Stimulated activated CD8-positive, alpha-beta memory T cell treated with anti-CD3 and anti-CD28 coated beads, Interleukin-2, amount 100 ng/mL, for 48 hours (primary cell): ENCODE measurements at places on chromosomes 16 and 17.

DNA sequence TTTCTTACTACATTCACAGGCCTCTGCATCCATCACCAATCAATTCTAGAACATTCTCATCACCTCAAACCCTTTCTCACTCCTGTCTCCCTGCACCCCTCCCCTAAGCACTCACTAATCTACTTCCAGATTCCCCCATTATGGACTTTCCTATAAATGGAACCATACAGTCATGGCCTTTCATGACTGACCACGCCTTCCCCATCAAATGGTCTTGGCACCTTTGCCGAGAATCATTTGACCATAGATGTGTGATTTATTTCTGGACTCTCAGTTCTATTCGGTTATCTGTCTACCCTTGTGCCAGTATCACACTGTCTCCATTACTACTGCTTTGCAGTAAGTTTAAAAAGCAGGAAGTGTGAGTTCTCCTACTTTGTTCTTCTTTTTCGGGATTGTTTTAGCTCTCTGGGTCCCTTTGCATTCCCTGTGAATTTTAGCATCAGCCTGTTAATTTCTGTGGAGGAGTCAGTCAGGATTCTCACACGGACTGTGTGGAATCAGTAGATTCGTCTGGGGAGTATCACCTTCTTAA is 27.5 kb downstream of the GTF3C1 start:
- DNase-seq, result no peak

GRCh38 chr16:17038415-17038814 is 432.3 kb downstream of the XYLT1 start:
- no peak for DNase-seq

DNA sequence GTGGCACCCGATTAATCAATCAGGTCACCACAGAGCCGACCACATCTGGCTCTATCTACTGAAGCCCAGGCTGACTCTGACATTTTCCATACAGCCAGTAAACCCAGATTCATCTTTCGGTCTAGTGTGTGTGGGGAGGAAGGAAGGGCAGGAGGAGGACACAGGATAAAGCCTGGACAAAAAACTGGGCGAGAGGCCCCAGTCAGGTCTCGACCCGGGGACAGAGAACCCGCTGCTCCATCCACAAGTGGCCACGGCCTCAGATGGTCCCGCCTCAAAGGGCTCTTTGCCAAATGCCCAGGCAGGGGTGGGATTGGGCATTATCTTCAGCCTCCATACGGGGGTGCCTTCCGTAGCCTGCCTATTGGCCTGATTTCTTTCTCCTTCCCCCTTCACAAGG is 7.8 kb downstream of the ABR start:
- no peak for DNase-seq

GRCh38 chr16:89880477-89881367 is 7.3 kb downstream of the TCF25 start:
- DNase-seq, result no peak

DNA sequence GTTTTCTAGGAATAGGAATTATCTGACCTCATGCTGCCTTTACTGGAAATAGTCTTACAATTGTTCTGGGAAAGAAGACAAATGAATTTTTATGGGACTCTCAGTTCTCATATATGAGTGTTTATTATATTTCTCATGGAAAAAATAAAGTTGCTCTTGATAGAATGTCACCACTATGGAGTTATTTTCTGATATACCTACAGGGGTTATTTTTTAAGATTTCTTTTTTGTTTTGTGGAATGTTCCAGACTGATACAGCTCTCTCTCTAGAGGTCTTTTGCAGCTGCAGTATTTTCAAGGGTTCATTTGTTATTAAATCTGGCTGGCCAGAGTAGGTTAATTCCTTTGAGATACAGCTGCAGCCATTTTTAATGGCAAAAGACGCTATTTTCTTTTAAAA is 100.7 kb downstream of the ABCA8 start:
- no peak for DNase-seq

GRCh38 chr17:31387438-31387837 is 4.0 kb upstream of the RAB11FIP4 start:
- no peak for DNase-seq

- no peak for DNase-seq
Observed at GRCh38 chr17:7173687-7174602, 5.2 kb downstream of the ASGR1 start.

DNA sequence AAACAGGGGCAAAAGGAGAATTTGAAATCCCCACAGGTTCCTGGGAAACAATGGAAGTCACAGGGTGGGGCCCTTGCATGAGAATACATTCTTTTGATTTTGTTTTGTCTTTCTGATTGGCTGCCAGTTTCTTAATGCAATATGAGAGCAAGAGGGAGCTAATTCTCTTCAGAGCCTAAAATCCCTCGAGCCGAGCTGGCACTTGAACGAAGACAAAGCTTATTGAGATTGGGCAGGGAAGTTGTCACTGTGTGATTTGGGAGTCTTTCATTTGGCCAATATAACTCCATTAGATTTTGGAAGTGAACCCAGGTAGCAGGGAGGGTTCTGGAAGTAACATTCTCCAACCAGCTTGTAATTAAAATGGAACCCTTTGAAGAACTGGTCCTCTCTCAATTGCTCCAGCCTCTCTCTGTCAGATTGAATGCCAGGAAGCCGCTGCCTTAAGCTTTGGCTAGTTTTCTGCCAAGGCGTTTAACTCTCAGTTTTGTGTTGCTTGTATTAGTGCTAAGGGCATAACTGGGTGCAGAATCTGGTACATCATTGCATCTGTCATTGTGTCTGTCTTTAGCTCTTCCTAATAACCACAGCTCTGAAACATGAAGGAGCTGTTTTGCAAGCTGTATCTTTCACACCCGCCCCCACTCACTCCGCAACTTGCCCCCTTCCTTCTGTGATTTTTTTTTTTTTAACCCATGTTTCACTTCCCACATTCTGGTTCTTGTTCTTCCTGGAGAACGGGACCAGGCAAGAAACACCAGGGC is 272.0 kb downstream of the MAF start:
- DNase-seq, result no peak

GRCh38 chr16:86529160-86529559 is 18.8 kb downstream of the FOXF1 start:
- DNase-seq, result no peak

GRCh38 chr17:44128383-44128782 is 4.9 kb upstream of the HDAC5 start:
- no peak for DNase-seq

DNA sequence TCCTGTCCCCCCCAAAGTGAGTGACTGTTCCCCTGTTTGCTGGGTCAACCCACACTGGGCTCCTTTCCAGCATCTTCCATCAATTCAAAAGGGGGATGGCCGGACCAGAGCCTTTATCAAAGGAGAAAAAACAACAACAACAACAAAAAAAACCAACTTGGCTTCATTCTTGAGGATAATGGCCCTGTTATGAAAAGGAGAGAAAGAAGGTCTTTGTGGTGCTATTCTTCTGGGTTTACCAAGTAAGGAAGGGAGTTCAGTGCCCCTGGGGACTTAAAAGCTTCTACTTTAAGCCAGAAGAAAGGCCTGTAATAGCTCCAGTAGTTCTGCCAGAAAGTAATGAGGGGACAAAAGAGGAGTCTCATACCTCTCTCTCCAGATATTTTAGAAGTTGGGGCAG is 71.5 kb downstream of the RGS9 start:
- no peak for DNase-seq

GRCh38 chr17:68222606-68223005 is 25.2 kb upstream of the AMZ2 start:
- no peak for DNase-seq

DNA sequence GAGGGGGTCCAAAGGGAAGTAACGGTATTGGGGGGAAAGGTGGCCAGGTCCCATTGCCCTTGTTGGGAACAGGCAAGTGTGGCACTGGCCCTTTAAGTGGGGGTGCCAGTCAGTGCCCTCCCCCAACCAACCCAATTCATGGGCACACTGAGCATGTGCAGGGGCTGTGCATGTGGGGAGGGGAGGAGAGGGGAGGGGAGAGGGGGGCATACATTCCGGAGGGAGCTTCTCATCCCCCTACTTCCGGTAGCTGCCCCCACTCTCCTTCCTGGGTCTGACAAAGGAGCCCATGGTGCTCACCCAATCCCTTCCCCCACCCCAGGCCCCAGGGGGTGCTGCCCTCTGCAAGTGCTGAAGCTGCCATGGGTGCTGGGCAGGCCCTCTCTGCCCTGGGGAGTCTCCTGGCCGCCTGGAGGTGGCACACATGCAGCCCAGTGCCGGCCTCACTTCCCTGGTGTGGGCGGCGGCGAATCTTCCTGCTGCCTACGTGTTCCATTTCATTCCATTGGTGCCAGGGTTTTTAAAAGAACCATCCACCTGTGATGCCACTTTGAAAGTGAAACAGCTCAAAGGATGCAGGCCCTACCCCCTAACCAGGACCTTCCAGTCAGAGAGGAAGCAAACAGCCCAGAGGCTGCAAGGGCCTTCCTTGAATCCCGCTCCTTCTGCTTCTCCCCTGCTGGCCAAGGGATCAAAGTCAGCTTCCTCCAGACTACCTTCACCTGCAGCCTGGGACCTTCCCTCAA is 11.0 kb downstream of the HEXIM2 start:
- peak; percentile 39 for DNase-seq

DNA sequence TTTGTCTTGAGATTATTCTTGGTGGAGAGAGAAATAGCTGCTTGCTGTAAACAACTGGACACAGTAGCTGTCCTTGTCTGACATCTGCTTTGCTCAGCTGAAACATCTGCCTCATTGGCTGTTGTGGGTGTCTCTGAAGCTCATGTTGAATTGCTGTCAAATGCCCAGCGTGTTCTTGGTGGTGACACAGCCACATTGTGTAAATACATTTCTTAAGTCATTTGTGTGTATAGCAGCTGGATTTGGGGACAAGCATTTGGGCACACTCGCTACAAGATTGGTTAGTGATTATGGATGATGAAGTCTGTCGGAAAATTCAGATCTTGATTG is 5.3 kb downstream of the FAM234A start:
- DNase-seq, result no peak

DNA sequence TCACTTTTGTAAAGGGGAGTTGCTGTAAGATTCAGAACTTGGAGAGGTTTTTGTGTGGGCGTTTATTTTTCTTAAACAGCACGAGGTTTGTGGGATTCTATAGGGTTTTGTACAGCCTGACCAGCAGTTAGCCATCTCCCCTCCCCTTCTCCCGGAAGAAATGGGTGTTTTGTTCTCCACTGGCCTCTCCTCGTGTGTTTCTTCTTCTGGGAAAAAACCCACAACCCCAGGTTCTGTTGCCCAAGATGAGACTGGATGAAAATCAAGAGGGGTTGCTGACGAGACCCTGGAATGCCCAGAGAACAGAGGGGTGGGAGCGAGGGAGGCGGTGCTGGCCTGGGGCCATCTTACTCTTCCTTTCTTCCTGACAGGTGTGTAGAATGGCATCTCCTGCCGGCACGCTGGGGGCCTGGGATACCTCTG is 186.1 kb downstream of the MSI2 start:
- DNase-seq, result no peak

- DNase-seq, result no peak
Observed at GRCh38 chr17:55167024-55167725, 97.6 kb upstream of the HLF start.

DNA sequence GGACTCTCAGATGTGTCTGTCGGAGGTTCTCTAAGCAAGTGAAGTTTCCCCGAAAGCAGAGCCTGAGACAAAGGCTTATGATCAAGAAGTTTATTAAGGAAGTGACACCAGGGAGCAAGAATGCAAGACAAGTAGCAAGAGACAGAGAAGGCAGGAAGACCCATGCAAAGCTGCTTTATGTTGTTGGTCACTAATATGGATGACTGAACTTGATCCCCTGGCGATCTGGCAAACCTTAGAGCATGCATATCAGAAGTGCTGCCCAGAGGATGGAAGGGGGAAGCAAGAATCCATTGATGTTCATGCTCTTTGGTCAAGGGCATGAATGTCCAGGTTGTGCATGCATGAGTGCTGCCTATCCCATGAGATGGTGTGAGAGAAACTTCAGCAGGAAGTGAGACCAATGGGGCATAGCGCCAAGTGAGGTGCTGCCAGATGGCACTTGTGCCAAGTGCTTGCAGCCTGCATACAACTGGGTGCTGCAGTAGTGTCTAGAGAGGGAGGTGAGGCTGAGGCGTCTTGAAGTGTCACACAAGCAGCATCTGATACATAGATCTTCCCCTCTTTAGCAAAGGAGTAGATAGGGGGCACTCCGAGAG is 176.5 kb downstream of the SALL1 start:
- no peak for DNase-seq

DNA sequence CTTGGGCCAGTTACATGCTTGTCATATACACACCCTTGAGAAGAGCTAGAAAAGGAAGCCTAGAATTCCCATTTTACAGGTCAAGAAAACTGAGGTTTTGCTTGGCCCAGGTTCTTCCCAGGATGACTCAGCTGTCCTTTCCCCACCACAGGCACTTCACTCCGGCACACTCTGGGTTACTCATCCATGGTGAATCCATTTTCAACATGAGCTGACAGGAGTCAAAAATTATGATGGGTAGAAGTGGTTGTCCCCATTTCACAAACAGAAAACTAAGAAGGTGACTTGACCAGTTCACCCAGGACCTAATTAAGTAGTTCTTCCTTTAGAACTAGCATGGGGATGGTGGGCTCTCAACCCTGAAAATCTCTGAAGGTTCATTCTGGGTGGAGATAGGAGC is 67.2 kb downstream of the USP22 start:
- no peak for DNase-seq

- DNase-seq, result no peak
Observed at GRCh38 chr16:7304958-7305357, 27.7 kb upstream of the RBFOX1 start.

DNA sequence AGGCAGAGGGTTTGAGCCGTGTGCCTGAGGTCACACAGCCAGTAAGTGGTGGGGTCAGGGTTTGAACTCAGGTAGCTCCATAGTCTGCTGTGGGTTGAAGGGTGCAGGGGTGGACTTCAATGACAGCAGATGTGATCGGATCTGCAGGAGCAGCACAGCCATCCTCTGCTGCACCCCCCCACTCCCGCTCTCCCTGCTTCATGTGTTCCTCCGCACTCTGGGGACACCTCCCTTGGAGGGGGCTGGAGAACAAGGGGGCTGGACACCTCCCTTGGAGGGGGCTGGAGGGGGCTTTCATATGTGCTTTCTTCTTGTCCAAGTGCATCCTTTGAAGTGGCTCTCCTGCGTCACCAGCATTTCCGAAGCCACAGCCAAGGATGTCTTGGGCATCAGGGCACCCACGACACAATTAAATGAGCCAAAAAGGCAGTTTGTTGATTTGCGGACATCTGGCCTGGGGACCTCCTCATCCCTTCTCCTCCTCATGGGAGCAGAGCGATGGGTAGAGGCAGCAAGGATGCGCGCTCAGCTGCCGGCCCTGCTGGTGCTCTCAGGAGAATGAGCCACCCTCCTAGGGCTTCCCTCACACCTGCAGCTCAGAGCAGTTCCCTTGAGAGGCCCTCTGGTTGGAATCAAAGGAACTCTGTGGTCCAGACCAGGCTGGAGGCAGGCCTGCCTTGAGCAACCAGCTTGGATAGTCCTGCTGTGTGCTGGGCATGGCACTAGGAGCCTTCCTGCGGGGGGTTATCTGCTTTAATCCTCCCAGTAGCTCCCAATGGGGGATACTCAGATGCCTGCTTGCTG is 26.2 kb downstream of the WSCD1 start:
- DNase-seq, result no peak

- no peak for DNase-seq
Observed at GRCh38 chr17:10428781-10429180, 7.0 kb upstream of the MYH8 start.
